ENCODE measurements at places on chromosomes 6 and 20. TPM values are rescaled to one million over a fixed set of nuclear protein-coding genes. Genes with fewer than 3 reads are reported as not detected.

GRCh38 chr6:142534484-142534883, 232.7 kb downstream of the ADGRG6 start:
- no peaks in the 10 kb centered on the region for H3K4me1 ChIP-seq
- no peaks in the 10 kb centered on the region for H3K27me3 ChIP-seq
- H3K36me3 ChIP-seq: no peaks in the 10 kb centered on the region

GRCh38 chr6:36839749-36840431, 646 bp upstream of the CPNE5 start:
- peak overlapping the region; percentile 51 for H3K4me3 ChIP-seq
- no peaks in the 10 kb centered on the region for H3K36me3 ChIP-seq
- no peak overlapping the region for H3K27ac ChIP-seq
- H3K4me1 ChIP-seq: no peaks in the 10 kb centered on the region

DNA sequence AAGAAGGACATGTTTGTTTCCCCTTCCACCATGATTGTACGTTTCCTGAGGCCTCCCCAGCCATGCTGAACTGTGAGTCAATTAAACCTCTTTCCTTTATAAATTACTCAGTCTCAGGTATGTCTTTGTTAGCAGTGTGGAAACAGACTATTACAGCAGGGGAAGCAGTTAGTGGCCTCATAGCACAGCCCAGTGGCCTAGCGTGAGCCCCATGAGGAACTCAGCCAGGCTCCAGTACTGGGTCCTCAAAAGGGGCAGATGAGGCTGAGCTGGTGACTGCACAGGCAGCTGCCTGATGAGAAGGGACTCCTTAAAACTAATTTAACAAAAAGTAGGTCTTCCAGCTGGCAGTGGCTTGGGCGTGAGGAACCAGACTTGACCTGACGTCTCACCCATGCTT, 399.9 kb downstream of the CDH26 start:
- H3K36me3 ChIP-seq: no peaks in the 10 kb centered on the region
- no peak for DNase-seq
- H3K27me3 ChIP-seq: no peaks in the 10 kb centered on the region
- no peaks in the 10 kb centered on the region for H3K4me1 ChIP-seq
- no peak overlapping the region for H3K4me3 ChIP-seq
- no peak overlapping the region for H3K27ac ChIP-seq

GRCh38 chr20:327186-328026, 2.1 kb downstream of the SOX12 start:
- no peak overlapping the region for H3K27ac ChIP-seq
- H3K4me1 ChIP-seq: peaks cover 24% of the 10 kb centered on the region
- peaks cover 37% of the 10 kb centered on the region for H3K36me3 ChIP-seq
- H3K4me3 ChIP-seq: peak overlapping the region; percentile 87

SLC35F1 gene
- total RNA-seq: not detected

- no peak overlapping the region for H3K4me3 ChIP-seq
- no peaks in the 10 kb centered on the region for H3K4me1 ChIP-seq
- H3K36me3 ChIP-seq: no peaks in the 10 kb centered on the region
- no peaks in the 10 kb centered on the region for H3K27me3 ChIP-seq
Observed at GRCh38 chr6:47434372-47435253, 43.0 kb upstream of the CD2AP start.

TDP2 gene
- total RNA-seq: 28.2 TPM

ELOVL2 gene
- not detected for total RNA-seq

DNA sequence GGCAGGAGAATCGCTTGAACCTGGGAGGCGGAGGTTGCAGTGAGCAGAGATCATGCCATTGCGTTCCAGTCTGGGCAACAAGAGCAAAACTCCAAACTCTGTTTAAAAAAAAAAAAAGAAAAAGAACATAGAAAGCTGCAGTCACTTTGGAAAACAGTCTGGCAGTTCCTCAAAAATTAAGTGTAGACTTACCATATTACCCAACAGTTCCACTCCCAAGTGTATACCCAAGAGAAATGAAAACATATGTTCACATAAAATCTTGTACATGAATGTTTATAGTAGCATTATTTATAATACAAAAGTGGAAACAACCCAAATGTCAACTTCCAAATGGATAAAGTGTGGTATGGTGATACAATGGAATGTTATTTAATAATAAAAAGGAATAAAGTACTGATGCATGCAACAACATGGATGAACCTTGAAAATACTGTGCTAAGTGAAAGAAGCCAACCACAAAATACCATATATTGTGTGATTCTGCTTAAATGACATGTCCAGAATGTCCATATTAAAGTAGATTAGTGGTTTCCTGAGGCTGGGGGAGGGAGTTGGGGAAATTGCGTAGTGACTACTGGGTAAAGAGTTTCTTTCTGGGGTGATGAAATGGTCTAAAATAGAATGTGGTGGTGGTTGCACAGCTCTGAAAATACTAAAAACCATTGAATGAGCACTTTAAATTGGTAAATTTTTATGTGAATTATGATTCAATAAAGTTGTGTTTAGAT, 62.9 kb downstream of the SUN5 start:
- no peaks in the 10 kb centered on the region for H3K36me3 ChIP-seq
- H3K27ac ChIP-seq: no peak overlapping the region
- H3K4me3 ChIP-seq: no peak overlapping the region
- no peak for DNase-seq
- H3K27me3 ChIP-seq: peaks cover 74% of the 10 kb centered on the region

ALDH8A1 gene
- total RNA-seq: 2.0 TPM
